HS-5 (cell line): ENCODE measurements at places on chromosomes 2 and 18.

- no peak for DNase-seq
Measured at GRCh38 chr2:102016399-102016955, 24.7 kb downstream of the IL1R2 start.

DNA sequence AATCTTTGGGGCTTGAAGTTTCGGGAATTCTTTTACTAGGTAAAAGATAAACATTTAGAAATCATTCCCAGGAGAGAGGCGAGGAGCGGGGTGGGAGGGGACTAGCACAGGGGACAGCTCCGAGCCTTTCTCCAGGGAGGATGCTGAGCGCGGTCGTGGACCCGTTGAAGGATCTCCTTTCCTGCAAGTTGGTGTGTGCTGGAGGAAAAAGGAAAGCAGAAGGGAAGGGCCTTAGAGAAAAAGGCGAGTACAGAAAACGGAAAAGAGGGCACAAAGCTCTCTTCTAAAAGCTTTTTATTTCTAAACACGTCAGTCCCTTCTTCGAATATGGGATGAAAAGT, 640 bp downstream of the SLC39A6 start:
- DNase-seq = peak; percentile 4

DNA sequence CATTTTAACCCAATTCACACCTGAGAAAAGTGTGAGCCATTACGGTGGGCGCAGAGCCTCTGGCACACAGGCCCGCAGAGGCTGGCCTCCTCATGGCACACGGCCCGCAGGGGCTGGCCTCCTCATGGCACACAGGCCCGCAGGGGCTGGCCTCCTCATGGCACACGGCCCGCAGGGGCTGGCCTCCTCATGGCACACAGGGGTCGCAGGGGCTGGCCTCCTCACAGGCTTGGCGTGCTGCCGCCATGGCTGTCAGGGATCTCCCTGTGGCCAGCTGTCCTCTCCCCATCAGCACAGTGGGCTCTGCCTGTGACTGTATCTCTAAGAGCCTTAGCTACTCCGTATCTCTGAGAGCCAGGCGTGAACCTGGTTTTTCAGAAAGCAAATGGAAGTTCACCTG, 24.6 kb downstream of the ANO7 start:
- no peak for DNase-seq

DNA sequence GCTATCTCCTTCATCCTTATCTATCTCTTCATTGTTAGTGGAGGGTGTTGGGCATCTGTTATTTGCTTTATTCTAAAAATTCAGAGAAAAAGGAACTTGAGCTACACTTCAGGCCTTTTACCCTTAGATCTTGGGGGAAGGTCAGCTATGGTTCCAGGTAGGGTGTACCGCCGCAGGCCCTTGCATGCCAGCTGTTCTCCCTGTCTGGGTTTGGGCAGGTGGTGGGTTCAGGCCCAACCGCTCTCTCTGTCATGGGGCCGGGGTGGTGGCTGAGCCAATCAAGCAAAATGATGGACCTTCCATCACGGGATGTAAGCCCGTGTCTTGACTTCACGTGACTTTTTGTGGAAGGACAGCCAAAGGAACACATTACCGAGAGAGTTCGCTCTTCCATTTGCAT, 231.1 kb downstream of the LDLRAD4 start:
- no peak for DNase-seq

DNA sequence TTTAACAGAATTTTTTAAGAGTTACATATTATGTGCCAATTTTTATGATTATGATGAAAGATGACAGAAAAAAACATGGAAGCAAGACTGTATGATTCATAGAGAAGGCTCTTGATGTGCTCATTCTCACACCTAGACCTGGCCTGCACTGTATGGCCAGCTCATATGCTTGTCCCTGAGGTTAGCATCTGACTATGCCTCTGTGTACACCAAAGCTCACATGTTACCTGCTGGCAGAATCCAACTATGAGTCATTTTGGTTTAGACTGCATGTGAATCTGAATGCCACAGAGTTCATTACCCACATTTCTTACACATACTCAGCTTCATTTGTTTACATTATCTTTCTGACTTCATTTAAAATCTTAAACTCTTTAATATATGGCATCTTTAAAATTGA, 139.0 kb downstream of the DSC3 start:
- peak; percentile 79 for DNase-seq

GRCh38 chr2:206482123-206482522, 38.8 kb downstream of the ADAM23 start:
- no peak for DNase-seq

DNA sequence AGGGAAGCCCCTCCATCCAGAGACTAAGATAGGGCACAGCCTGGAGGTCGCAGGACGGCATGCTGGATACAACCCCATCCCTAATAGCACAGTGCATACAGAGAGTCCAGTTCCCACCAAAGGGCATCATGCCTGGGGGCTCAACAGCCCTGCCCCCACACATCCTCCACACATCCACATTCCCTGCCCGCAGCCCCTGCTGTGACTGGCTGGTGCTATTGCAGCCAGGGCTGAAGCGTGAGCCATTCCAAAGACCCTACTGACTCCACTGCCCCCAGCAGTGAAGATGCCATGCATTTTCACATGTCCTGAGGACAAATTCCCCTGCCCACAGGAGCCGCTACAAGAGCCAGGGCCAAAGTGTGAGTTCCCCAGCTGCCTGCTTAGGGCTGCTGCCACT, 641.6 kb downstream of the METTL4 start:
- DNase-seq = no peak

- DNase-seq = no peak
Measured at GRCh38 chr2:238238766-238239542, 884 bp downstream of the HES6 start.

DNA sequence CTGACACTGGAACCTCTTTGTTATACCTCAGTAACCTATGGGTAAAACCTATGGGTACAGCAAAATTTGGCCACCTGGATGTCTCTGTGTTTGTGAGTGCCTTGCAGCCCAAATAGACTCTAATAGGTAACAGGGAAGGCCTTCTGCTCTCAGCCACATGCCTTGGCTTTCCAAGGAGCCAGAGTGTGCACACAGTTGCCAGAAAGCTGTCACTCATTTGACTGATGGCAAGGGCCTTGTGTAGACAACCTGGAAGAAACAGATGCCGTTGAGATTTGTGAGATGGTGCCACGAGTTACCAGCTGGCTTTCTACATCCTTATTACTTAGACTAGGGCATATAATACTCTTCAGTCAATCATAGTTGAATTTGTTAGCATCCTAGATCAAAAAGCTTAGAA, 90.1 kb upstream of the RAB12 start:
- no peak for DNase-seq

- DNase-seq = no peak
Measured at GRCh38 chr2:236631281-236631855, 61.7 kb downstream of the ACKR3 start.

DNA sequence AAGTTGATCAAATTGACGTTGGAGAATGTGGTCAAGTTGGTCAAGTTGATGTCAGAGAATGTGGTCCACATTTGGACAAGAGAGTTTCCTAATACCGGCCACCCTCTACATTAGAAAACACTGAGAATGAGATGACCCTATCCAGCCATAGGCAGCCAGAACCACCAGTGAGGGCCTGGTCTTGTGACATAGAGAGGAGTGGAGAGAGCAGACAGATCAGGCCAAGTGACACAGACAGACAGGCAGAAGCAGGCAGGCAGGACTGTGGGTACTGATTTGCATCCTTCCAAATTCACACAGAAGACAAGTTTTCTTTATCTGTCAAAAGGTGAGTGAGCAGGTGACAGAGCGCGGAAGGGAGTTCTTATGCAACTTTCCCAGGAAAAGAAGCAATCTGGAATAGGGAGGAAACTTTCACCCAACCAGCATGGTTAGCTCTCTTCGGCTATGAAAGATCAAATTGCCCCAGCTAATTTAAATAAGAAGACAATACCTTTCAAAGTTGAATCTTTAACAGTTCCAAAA, 109.1 kb upstream of the PID1 start:
- DNase-seq = no peak

- no peak for DNase-seq
Measured at GRCh38 chr2:183163821-183164649, 39.8 kb downstream of the NUP35 start.

DNA sequence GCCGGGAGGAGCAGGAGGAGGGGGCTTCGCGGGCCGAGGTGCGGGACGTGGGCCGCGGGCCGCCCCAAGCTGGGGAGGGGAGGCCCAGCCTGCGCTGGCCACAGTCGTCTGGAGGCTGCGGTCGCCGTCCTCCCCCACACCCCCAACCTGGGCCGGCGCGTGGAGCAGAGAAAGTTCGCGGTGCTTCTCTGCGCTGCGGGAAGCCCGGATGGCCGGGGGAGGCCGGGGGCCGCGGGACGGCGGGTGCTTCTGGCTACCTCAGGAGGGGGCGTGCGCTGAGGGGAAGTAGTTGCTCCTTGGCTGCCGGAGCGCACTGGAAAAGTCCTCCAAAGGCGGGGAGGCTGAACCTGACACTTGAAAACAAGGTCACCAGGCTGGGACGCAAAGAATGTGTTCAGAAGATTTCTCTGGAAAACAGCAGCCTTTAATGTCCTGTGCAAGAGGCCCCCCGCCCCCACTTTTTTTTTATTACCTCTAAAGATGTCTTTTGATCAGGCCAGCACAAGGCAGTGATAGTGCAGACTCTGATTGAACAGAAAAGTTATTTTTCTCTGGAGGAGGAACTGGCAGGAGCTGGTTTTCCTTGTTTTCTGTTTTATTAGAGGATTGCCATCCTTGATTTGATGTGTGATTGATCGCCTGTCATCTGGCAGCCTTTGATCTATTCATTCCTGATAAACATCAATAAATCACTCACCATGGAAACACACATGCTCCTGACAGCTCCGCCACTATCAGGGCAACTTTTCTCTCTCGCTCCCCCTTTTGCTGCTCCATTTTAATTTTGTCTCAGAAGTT, 1.6 kb downstream of the TSHZ1 start:
- no peak for DNase-seq

- no peak for DNase-seq
Measured at GRCh38 chr2:191693778-191694177, 15.8 kb downstream of the NABP1 start.

GRCh38 chr2:63613391-63613901, 24.7 kb downstream of the MDH1 start:
- no peak for DNase-seq

DNA sequence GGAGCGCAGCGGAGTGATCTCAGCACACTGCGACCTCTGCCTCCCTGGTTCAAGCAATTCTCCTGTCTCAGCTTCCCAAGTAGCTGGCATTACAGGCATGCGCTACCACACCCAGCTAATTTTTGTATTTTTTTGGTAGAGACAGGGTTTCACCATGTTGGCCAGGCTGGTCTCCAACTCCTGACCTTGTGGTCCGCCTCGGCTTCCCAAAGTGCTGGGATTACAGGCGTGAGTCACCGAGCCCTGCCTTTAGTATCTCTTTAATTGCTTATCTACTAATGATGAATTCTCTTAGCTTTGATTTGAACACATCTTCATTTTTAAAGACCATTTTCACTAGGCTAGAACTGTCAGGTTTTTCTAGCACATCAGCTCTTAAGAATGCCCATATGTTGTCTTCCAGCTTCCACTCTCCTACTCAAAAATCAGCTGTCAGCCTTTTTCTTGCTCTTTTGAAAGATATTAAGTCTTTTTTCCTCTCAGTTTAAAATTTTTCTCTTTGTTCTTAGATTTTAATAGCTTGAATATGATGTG, 16.1 kb upstream of the MFSD2B start:
- DNase-seq = no peak

DNA sequence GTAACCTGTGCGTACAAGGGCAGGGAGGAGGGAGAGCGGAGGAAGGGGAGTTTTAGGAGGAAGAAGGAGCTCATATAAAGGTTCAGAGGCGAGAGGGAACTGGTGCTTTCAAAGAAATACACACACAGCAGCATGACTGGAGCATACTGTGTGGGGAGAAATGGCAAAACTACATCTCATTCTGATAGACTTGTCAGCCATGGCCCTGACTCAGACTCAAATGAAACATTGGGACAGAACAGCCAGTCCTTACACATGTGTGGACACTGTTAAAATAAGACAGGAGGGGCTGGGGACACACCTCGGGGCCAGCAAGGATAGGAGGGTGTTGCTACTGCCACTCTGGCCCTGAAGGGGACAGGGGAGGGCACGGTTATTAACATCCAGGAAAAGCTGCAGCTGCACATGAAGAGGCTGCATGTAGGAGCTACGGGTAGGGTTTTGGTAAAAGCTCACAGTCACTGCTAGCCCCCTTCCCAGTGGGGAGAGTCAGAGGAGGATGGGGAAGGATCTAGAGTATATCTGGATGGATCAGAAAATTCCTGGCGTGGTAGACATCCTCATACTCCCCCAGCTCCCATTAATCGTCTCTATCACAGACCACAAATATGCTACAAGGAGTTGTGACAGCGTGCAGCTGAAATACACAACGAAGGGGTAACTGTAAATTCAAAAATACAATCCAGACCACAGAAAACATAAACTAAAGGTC, 110.5 kb downstream of the GATA6 start:
- no peak for DNase-seq

GRCh38 chr2:76558157-76558556, 847.4 kb upstream of the GCFC2 start:
- DNase-seq = no peak

- no peak for DNase-seq
Measured at GRCh38 chr2:1004398-1004797, 53.7 kb downstream of the SNTG2 start.

- no peak for DNase-seq
Measured at GRCh38 chr2:31726457-31726856, 145.7 kb upstream of the SRD5A2 start.

DNA sequence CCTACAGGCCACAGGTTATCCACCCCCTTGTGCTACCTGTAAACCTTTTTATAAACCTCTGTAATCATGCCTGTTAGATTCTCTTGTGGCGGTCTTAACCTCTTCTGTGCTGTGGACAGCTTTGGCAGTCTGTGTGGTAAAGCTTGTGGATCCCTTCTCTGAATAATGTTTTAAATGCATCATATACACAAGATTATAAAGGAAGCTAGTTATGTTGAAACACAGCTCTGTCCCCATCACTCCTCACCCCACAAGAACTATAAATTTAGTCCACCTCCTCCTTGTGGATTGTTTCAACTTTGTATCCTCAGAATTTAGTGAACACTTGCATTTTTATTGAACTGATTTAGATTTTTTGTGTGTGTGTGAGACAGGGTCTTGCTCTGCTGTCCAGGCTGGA, 107.7 kb downstream of the ICA1L start:
- no peak for DNase-seq

- DNase-seq = no peak
Measured at GRCh38 chr2:60247471-60247870, 306.0 kb downstream of the BCL11A start.

- no peak for DNase-seq
Measured at GRCh38 chr2:210454336-210454735, 22.2 kb downstream of the LANCL1 start.

GRCh38 chr2:9391961-9392720, 31.2 kb downstream of the ITGB1BP1 start:
- DNase-seq = no peak

DNA sequence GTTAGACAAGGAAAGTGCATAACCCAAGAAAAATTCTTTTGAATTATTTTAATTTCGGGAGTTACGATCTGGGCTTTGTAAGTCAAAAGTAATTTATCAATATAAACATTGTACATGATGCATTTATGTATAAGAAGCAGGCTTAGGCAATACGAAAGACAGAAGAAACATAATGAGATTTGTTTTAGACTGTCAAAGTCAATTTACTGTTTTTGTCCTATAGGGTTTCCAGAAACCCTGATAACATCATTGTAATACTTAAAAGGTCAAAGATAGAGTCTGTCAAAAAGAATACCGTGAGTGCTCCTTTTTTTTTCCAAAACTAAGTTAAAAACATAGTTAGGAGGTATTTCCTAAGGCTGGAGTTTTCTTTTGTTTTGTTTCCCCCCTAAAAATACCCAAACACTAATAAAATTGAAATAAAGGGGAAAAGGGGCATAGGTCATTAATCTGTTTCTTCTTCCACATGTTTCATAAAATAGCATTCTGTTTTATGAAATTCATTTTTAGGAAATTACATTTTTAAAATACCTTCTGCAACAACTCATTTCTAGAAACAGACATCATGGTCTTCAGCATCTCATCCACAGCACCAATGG, 16.1 kb downstream of the C1D start:
- no peak for DNase-seq
